K562 (cell line): ENCODE measurements at places on chromosomes 2 and 18. TPM values are rescaled to one million over a fixed set of nuclear protein-coding genes. Genes with fewer than 3 reads are reported as not detected.
A peak's percentile ranks its signal among the peaks of the same experiment; 100 is the strongest.

- peaks cover 69% of the 10 kb centered on the region for H3K27me3 ChIP-seq
- H3K4me1 ChIP-seq = no peaks in the 10 kb centered on the region
- no peak for DNase-seq
- H3K36me3 ChIP-seq = no peaks in the 10 kb centered on the region
Observed at GRCh38 chr2:885230-886071, 65.2 kb upstream of the SNTG2 start.

DNA sequence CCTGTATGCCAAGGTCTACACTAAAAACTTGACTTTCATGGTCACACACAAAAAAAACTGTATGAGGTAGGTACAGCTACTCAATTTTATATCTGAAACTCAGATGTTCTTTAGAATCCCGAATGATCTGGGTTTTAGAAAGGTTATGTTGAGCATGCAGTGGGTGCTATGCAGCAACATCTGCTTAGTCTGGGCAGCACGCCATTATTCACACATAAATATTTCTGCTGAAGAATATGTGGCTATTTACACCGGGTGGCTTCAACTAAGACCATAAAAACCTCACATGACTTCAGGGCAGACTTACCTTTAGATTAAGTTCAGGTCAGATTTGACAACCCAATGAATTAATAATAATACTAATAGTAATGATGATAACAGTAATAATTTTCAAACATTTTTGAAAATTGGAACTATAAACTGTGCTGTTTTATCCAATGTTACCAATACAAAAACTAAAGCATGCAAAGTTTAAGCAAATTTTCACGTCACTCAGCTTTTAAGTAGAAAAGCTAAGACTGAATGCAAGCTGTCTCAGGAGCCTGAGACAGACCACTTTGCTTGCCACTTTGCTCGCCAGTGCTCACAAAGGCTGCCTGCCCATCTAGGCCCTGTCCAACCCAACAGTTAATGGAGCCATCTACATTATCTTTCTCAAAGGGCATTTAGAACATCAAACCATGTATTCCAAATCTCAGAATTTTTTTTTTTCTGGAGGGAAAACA is 292.0 kb downstream of the CNTNAP5 start:
- H3K36me3 ChIP-seq = no peaks in the 10 kb centered on the region
- DNase-seq = no peak
- no peaks in the 10 kb centered on the region for H3K4me1 ChIP-seq
- H3K27me3 ChIP-seq = no peaks in the 10 kb centered on the region
- H3K27ac ChIP-seq = no peak overlapping the region

DNA sequence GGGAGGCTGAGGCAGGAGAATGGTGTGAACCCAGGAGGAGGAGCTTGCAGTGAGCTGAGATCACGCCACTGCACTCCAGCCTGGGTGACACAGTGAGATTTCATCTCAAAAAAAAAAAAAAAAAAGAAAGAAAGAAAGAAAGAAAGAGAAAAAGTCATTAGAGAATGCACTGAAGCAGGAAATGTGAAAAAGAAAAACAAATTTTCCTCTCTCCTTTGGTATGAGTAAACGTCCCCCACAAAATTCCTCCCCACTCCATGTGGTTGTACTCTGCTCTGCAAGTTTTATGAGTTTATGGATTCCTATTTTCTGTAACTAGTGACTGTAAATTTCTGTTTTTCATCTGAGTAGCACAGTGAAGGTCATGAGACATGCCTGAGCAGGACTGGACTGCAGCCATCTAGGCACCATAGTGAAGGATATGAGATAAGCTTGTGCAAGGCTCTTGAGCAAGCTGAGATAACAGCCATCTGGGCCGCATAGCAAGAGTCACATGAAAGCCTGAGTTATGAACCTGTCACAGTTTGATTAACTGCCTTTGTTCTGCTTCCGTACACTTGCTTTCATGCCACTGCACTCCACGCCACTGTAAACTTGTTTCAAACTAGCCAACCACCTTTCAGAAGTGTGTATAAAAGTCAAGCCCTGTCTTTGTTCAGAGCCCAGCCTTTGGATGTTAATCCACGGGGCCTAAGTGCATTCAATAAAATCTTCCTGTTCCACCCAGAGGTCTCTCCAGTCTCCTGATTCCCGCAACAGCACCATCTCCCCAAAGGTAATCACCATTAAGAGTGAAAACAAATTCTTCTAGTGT is 50.2 kb downstream of the SKA1 start:
- peak overlapping the region; percentile 89 for H3K27ac ChIP-seq
- no peak overlapping the region for H3K4me3 ChIP-seq
- DNase-seq = peak; percentile 93

- no peak overlapping the region for H3K27ac ChIP-seq
- no peak overlapping the region for H3K4me3 ChIP-seq
- DNase-seq = no peak
Observed at GRCh38 chr18:57073501-57074187, 73.2 kb upstream of the BOD1L2 start.

DNA sequence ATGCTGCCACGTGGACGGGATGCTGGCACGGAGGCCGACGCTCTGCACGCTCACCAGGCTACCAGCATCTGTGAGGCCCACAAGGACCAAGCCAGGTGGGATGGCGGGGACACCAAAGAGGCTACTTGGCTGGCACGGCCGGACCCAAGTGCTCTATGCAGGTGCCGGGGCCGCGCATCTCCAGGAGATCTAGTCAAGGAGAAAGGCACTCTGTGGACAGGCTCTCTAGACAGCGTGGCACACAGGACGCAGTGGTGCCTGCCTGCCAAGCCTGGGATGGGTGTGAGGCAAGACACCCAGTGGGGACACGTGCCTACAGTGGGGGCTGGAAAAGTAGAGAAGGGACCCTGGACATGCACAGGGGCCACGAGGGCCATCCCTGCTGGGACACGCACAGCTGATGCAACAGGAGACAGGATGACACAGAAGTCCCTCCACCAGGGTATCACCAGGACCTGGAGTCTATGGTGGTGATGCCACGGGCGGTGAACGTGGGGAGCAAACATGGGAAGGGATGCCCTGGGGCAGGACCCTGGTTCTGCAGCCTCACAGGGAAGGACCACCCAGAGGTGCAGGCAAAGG is 28.5 kb downstream of the ZNF516 start:
- peaks cover 34% of the 10 kb centered on the region for H3K27me3 ChIP-seq
- H3K4me1 ChIP-seq = no peaks in the 10 kb centered on the region; the same call in 1 of the 2 replicates
- H3K4me3 ChIP-seq = no peak overlapping the region
- no peak overlapping the region for H3K27ac ChIP-seq
- no peak for DNase-seq
- no peaks in the 10 kb centered on the region for H3K36me3 ChIP-seq

- H3K36me3 ChIP-seq = no peaks in the 10 kb centered on the region
- no peak for DNase-seq
Observed at GRCh38 chr2:67625690-67626475, 228.8 kb downstream of the ETAA1 start.

- H3K4me1 ChIP-seq = no peaks in the 10 kb centered on the region; the same call in 2 of the 3 replicates
- H3K27me3 ChIP-seq = no peaks in the 10 kb centered on the region
- DNase-seq = no peak
- no peak overlapping the region for H3K4me3 ChIP-seq
Observed at GRCh38 chr2:33358878-33359277, 117.6 kb upstream of the RASGRP3 start.

DNA sequence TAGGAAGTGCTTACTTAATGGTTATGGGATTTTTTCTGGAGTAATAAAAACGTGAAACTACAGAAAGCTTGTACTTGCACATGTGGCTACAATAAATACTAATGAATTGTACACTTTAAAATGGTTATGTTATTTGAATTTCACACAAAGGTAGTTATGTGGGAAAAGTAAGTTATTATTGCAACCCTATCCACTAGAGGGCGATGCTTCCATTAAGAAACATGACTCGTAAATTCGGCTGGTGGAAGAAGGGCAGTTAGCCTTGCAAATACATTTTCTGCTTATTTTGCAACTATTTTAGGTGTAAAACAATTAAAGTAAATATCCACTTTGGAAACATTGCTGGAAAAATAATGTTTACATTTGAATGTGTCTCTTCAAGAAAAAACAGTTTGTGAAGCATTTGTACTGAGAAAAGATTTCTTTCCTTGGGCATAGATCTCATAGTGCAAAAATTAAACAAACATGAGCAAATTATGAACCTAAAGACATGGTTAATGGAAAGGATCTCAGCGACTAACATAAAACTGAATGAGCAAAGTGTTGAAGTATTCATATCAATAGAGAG is 68.1 kb upstream of the CSRNP3 start:
- no peaks in the 10 kb centered on the region for H3K27me3 ChIP-seq
- H3K4me3 ChIP-seq = no peak overlapping the region
- H3K27ac ChIP-seq = no peak overlapping the region
- H3K4me1 ChIP-seq = no peaks in the 10 kb centered on the region
- DNase-seq = peak; percentile 26

Gene KIF5C
- 0.09 TPM in 2 replicates for total RNA-seq

Gene UGT1A6
- 0.09 TPM in 1 of 2 replicates, not detected in the other for total RNA-seq

Gene GREB1L
- total RNA-seq = 0.11 TPM in 1 of 2 replicates, not detected in the other

Gene ACADL
- total RNA-seq = 0.07 TPM in 1 of 2 replicates, not detected in the other

Gene FAM237A
- total RNA-seq = not detected in 2 replicates

Gene UGT1A7
- total RNA-seq = not detected in 2 replicates

Gene NDC80
- 57.0 and 65.2 TPM in 2 replicates for total RNA-seq
